HEK293T (cell line): ENCODE measurements at places on chromosomes 3 and 15.
A peak's percentile ranks its signal among the peaks of the same experiment; 100 is the strongest.

DNA sequence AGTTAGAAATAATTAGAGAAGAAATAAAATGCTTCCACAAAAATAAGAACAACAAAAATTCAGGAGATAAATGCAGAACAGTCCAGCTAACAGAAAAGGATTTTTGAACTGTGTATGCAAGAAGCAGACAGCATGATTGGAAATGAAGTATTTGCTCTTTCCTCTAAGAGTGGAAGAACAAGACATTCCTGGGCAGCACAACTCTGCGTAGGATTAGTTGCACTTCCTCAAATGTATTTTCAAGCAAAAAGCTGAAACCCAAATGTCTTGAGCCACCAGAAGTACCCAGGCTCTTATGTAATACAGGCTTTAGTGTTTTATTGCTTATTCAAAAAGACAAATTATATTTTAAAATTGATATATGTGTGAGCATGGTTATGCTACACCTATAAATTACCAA lies 127.2 kb downstream of the ZBTB20 start:
- DNase-seq = no peak

DNA sequence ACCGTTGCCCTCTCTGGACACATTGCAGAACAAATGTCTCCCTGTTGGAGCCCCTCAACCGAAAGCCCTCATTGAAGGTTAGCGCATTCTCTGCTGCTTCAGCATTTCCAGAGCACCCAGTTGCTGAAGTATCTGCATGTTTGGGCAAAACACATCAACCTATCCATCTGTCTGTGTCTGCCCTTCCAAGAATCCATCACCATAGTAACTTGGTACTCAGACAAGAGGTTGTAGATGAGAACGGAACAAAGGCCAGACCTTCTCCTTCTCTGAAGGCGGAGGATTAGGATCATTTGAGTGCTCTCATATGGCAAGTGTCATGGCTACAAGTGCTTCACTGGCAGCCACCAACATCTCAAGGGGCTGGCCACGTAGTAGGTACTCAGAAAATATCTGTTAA lies 23.1 kb upstream of the RHO start:
- DNase-seq = no peak

- no peak for DNase-seq
Observed at GRCh38 chr15:89826671-89827655, 12.3 kb upstream of the ANPEP start.

GRCh38 chr15:47516558-47516957 lies 200.7 kb upstream of the SEMA6D start:
- DNase-seq = no peak

DNA sequence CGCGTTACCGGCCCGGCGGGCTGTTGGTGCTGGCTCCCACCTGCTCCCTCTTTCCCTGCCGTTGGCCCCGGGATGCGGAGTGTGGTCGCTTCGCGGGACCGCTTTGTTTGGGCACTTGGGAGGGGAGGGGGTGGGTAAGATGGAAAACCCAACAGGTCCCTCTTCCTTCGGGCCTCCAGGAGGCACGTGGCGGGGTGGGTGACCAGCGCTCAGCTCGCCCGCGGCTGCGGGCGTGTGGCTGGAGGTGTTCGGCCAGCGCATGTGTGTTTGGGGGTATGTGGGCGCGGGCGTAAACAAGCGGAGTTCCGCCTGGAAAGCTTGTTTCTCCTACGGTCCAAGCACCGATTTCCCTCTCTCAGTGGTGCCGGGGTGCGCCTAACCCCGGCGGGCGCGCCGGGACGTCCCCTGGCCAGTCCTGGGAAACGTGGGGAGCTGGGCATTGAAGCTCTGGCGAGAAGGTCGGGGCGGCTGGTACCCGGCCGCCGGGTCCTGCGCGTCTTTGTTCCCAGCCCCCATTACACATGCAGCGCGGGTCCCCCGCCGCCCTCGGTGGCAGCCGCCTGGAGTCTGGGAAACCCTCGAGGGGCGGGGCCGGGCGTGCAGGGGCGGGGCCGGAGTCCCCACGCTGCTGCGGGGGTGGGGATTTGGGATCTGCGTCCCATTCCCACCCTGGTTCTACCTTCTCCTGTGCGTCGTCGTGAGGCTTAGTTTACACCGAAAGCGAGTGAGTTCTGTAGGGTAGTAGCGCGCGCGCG lies 1.4 kb downstream of the ACVR2B start:
- DNase-seq = peak; percentile 83

DNA sequence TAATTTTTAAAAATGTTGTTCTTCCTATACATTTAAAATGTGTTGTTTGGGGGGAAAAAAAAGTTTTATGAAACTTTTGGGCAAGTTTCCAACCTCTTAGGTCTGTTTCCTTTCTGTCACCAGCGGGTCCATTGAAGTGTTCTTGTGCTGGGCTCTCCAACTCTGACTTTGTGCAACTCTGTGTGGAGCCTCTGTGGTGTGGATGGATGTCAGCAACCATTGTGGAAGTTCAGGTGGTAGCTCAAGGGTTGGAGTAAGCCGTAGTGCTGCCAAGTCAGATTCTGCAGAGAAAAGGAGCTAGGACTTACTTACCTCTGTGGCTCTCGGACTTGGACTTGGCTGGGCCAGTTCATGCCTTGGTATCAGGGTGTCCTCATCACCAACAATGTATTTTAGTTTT lies 22.4 kb downstream of the ARID3B start:
- DNase-seq = no peak
